ENCODE measurements at places on chromosomes 12 and 14.

- DNase-seq: peak; percentile 17
These were observed 42.8 kb downstream of the KDM2B start for GRCh38 chr12:121537814-121538698.

DNA sequence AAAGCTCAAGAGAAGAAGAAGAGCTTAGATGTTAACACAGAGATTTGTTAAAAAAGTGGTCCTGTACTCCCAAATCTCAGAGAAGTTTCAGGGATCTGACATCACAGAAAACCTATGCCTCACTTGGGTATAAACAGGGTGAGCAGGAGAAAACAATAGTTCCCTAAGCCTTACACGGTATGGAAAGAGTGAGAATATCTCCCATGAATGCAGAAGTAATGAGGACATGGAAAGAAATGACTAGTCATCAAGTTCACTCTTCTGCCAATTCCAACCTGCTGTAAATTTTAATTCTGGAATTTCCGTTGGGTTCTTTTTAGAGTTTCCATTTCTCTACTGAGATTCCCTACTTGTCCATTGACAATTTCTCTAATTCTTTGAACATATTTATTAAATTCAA lies 6.2 kb upstream of the PTGER2 start:
- no peak for DNase-seq

- DNase-seq: no peak
These were observed 111.6 kb downstream of the RBM19 start for GRCh38 chr12:113854385-113855142.

DNA sequence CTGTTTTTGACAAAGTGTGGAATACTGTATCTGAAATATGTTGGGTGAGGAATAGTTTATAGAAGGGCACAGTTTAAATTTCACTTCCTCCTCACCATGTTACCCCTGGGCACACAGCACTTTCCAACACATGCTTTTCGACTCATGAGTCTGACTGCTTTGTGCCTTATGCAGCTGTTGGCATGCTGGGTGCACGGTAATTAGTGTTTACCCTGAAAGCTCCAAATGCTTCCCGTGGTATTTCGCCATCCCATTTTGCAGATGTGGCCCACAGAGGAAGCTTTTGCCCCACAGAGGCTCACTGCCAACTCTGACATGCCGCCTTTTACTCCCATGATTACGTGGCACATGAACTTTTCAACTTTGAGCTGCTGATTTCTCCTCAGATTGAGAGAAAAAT lies 168.6 kb downstream of the PRKCH start:
- peak; percentile 71 for DNase-seq

- DNase-seq: no peak
These were observed 10.1 kb downstream of the LTB4R start for GRCh38 chr14:24321212-24321975.

DNA sequence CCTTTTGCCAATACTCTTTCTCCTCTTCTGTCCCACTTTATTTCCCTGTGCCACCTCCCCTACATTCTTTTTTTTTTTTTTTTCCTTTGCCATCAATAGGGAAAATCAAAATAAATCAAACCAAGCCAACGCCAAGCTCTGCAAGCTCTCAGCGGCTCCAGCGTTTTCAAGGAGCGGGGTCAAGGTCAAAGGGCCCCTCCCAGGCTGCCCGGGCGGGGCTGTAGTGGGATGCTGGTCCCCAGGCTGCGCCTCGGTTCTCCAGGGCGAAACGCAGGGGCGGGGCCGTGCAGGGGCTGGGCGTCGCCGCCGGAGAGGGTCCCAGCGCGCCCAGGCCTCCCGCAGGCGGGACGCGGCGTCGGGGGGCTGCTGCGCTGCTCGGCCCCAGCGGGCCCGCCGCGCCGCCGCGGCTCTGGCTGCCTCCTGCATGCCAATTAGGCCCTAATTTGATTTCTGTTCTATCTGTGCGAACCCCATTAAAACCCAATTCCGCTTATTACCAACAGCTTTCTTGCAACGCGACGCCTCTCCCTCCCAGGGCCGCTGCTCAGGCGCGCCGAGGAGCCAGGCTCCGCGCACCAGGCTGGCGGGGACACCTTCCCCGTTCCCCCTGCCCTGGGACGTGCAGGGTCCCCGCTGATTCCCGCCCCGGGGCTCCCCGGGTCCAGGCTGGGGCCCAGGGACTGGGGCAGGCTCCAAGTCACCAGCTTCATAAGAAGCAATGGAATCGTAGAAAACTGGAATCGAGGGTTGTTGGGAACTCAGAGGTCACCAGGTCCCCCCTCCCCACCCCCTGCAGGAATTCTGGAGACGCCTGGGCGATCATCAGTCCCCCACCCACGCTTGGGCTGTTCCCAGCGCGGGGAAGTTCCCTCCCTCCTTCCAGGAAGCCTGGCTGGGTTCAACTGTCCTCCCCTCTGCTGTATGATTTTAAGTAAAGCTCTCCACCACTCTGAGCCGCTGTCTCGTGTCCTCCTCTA lies 50.7 kb upstream of the MAP1LC3B2 start:
- peak; percentile 11 for DNase-seq

- DNase-seq: no peak
These were observed 51.3 kb upstream of the PLBD1 start for GRCh38 chr12:14618983-14619382.

DNA sequence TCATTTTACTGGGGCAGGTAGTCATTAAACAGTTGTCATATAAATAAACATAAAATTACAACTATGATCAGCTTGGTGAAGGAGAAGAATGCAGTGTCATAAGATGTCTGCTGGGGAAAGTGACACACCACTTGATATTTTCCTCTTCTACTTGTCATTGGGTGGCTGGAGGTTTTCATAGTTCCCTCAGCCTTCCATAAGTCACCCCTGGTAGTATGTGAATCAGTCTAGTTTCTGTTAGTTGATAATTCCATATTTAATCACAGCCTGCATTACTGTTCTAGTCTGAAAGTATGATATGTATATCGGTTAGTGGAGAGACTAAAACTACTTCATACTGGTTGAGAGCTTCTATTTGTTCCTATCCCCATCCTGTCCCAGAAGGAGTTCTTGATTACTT lies 38.2 kb downstream of the PLEKHA5 start:
- no peak for DNase-seq

- DNase-seq: peak; percentile 61
These were observed 15.6 kb upstream of the C14orf180 start for GRCh38 chr14:104563742-104564615.

GRCh38 chr12:102753802-102754201 lies 163.2 kb downstream of the PAH start:
- DNase-seq: no peak

- no peak for DNase-seq
These were observed 4.9 kb upstream of the AP1G2 start for GRCh38 chr14:23572524-23572828.

GRCh38 chr12:76878099-76878898 lies 520 bp downstream of the CSRP2 start:
- no peak for DNase-seq

GRCh38 chr12:76202621-76203020 lies 118.1 kb upstream of the NAP1L1 start:
- no peak for DNase-seq

- no peak for DNase-seq
These were observed 50.8 kb downstream of the C12orf42 start for GRCh38 chr12:103444983-103445382.

GRCh38 chr14:41950428-41951151 lies 343.9 kb downstream of the LRFN5 start:
- DNase-seq: no peak

GRCh38 chr12:131681257-131681620 lies 29.7 kb upstream of the SFSWAP start:
- DNase-seq: no peak

- no peak for DNase-seq
These were observed 4.3 kb downstream of the NCKAP5L start for GRCh38 chr12:49823951-49824350.

DNA sequence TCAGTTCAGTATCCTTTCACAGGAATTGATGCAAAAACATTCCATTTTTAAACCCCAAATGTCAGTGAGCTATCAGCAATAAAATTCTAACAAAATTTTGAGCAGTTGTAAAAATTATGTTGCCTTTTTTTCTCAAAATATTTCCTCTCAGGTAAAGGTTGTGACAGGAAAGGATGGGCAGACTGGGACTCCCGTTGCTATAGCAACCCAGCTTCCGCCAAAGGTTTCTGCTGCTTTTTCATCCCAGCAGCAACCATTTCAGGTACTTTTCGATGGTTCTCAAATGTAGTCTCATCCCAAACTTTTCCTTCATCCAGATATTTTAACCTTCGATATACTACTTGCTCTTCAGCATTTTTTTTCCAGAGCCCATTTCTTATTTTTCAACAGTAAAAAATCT lies 13.6 kb downstream of the EP400 start:
- DNase-seq: peak; percentile 41

- DNase-seq: no peak
These were observed 256.2 kb downstream of the AEBP2 start for GRCh38 chr12:19695244-19696098.

DNA sequence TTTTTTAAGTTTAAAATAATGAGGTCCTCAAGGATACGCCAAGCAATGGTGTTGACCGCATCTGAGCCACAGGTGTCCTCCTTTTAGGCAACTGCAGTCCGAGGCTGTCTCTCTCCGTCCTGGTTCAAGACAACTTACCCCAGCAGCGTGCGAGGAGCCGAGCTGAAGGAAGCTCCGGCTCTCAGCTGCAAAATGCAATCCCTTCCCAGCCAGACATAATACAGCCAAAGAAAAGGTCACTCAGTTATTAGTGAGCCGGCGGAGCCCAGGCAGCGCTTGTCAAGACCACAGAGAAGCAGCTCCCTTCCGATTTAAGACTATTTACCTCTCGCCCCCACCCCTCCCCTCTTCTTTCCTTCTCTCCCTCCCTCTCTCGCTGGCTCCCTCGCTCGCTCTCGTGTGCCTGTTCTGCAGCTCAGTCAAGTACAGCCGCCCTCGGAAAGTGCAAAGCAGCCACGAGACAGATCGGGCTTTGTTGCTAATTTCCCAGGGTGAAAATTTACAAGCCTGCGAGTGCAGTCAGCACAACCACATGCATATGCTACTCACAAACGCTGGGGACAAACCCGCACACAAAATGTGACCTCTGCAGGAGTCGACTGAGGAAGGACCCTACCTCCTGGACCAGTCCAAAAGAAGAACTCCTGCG lies 363 bp upstream of the LMO3 start:
- DNase-seq: no peak

GRCh38 chr14:53710615-53711014 lies 246.0 kb downstream of the BMP4 start:
- no peak for DNase-seq

DNA sequence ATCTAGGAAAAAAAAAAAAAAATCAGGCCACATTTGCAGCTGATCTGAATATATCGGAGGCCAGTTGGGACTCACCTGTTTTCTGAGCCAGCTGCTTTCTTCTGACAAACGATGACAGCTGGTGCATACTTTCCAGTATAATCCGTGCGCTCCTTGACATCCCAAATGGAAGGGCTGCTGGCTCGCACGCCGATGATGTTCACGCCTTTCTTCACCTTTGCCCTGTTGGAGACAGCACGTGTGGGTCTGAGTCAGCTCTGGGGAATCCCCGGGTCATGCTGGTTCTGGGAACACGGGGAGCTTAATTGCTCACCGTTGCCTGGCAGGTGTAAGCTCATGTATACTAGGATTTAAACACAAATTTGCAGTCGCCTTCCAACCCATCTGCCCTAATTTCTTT lies 372.8 kb downstream of the TMEM132D start:
- no peak for DNase-seq

DNA sequence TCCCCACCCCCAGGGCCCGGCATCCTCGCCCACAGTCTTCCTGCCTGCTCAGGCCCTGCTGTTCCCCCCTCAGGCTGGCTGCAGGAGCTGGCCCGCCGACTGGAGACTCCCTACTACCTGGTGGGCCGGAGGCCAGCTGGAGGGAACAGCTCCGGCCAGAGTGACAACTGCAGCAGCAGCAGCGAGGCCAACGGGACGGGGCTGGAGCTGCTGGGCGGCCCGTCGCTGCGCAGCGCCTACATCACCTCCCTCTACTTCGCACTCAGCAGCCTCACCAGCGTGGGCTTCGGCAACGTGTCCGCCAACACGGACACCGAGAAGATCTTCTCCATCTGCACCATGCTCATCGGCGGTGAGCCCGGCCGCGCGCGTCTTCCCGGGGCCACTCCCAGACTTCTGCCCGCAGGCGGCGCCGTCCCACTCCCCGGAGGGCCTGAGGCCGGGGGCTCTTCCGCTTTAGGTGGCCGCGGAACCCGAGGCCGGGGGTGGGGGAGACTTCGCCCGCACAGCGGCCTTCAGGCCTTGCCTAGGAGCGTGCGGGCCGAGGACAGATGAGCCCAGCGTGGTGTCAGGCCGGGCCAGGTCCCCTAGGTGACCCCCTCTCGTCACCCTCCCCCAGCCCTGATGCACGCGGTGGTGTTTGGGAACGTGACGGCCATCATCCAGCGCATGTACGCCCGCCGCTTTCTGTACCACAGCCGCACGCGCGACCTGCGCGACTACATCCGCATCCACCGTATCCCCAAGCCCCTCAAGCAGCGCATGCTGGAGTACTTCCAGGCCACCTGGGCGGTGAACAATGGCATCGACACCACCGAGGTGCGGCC lies 10.2 kb downstream of the KCNH3 start:
- peak; percentile 25 for DNase-seq

GRCh38 chr12:31106101-31106803 lies 32.6 kb downstream of the DDX11 start:
- no peak for DNase-seq

DNA sequence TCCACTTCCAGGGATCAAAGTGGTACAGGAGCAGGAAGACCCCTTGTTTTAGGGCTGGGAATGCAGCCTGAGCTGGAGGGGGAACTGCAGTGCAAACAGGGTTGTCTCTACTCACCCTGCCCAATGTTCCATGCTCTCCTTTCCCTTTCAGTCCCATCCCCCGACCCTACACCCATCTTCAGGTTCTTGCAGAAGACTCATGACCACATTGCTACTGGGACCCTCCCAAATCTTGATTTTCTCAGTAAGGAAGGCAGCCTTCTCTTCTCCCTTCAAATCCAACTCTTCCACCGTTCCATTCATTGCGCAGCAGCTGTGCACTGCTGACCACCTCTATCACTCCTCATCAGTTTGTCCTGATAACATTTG lies 1.9 kb downstream of the SERPINA11 start:
- DNase-seq: no peak

- DNase-seq: no peak
These were observed 1.7 kb upstream of the CD69 start for GRCh38 chr12:9762369-9762768.

DNA sequence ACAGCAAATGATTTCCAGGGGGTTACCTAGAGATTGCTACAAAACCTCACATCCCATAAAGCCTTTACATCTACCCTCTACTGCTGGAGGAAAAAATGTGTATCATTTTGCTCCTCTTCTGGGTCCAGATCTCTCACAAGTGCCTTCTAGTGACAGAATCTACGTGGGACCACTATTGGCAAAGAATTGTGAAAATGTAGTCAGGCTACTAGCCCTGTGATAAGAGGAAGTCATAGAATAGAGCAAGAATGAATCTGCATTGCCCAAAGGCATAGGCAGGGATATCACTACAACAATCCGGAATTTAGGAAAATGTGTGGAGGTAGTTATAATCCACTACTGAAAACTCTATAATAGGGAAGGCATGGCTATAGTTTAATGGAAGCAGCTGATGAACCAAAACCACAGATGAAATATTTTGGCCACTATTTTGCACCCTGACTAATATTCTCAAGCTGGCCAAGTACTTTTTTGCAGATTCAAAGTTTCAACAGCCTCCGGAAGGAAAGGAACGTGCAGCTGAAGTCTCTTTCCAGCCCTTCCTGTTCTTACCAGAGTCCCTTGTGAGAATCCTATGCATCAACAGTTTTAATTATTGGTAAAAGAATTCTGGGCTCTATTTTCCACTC lies 176.8 kb downstream of the PHLDA1 start:
- no peak for DNase-seq

- no peak for DNase-seq
These were observed 107.3 kb downstream of the PIK3C2G start for GRCh38 chr12:18368594-18368993.

GRCh38 chr14:68306934-68307789 lies 485.7 kb downstream of the ZFP36L1 start:
- DNase-seq: no peak

GRCh38 chr14:54368291-54368690 lies 28.5 kb upstream of the CDKN3 start:
- DNase-seq: no peak
